Stomach (tissue), 19 donors: ENCODE measurements at places on chromosomes 6 and 20. TPM values are rescaled to one million over a fixed set of nuclear protein-coding genes. Genes with fewer than 3 reads are reported as not detected.
A peak's percentile ranks its signal among the peaks of the same experiment; 100 is the strongest.

DNA sequence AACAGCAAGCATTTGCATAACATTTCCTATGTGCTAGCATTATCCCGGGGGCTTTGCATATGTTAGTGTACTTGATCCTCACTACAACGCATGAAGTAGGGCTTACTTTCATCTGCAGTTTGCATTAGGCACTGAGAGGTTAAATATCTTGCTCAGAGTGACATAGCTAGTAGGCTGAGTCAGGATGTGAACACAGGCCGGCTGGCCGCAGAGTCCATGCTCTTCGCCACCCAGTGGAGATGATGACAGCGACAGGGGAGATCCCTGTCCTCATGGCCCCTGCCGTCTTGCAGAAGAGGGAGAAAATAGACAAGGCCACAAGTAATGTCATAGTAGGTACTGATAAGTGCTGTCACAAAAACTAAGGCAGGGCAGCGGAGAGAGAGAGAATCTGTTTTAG, 46.9 kb downstream of the LYRM4 start:
- DNase-seq: no peak

GRCh38 chr20:35008411-35009342, 53.0 kb downstream of the MYH7B start:
- peak; percentile 65 for DNase-seq

GJA10 gene
- total RNA-seq: not detected

DNA sequence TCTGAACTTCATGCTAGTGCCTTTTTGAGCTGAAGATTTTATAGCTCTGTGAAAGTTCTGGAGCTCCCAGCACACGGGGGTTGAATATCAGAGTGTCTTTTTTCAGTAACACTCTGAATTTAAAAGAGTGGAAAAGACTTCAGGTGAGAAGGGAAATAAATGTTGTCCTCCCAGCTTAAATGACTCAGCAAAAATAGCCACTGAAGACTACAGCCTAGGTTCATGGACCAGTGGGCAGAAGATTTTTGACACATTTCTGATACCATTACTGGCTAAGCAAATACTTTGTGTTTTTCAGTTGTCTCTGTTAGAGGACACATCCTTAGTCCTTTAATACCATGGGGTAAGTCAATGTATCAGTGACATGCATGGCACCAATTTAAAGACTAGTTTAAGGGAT, 338.5 kb upstream of the SPTLC3 start:
- no peak for DNase-seq

SAPCD1 gene
- total RNA-seq: not detected

DNA sequence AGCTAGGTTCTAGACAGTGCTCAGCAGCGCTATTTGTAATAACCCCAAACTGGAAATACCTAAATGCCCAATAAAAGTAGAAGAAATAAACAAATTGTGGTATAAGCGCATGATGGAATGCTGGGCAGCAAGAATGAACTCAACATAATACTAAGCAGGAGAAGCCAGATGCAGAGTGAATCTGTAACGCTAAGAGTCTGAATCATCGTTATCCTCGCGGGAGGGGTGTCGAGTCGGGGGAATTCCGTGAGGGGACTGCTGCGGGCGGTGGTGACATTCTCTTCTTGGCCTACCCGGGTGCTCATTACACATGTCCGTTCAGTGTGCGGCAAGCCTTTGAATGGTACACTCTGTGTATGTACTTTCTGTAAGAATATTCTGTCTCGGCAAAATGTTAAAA, 83.7 kb downstream of the SULF2 start:
- no peak for DNase-seq

CRISP2 gene
- total RNA-seq: not detected

WFDC5 gene
- total RNA-seq: not detected

DNA sequence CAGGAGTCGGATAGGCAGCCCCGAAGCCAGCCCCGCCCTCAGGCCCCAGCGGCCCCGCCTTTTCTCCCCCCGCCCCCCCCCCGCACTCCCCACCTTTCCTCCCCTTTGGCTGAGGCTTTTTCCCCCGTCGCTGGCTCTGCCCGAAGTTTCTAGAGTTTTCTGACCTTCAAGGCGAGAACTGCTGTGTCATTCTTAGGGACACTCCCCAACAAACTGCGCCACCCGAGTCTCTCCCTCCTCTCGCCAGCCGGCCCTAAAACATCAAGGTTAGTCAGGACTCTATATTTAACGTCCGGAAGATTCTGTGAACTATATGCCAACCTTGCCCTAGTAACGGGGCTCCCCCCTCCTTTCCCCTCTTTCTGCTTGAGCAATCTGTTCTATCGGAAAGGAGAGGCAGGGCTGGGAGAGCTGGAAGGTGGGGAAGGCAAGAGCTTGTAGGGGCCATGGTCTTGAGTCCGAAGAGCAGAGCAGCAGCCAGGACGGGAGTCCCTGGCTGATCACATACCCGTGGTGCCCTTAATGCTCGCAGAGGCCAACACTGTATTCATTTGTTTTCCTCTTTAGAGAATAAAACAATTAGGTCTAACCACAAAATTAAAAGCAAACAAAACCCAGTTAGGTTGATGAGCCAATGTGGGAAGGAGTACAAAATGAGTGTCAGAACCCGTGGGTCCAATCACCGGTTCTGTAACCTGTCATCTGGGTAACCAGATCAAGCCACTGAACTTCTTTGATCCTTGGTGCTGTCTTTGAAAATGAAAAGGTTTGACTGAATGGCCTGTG, 5.3 kb upstream of the HSPA1B start:
- DNase-seq: peak; percentile 88

- no peak for DNase-seq
These were observed 53.3 kb upstream of the EYS start for GRCh38 chr6:65760285-65760684.

DNA sequence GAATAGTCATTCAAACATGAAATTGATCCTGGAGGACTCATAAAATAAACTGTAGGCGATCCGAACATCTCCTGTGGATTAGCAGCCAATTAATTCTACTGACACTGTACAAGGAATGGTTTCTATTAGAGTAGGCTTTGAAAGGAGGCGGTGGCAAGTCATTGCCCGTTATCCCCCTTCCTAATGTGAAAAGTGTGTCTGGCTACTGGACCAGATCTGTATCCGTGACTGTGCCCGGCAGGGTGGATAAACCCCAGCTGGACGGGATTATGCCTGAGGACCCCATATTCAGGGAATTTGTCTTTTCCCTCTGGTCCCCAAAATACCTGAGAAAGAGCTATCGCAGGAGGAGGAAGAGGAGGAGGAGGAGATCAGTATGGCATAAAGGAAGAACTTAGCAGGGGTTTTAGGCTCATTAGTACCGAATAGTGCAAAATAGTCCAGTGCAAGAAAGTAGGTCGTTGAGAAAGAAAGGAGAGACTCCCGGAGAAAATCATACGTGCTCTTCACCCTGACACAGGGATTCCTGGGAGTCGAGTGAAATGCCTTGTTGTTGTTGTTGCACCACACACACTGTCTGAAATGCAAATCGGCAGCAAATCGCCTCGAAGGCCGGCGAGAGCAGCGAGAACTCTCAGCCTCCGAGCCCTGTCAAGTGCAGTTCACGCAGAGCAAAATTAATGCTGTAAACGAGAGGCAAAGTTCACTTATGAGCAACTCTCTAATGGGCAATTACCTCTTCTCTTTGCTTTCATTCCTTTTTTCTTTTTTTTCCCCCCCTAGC, 178.9 kb upstream of the ARID1B start:
- no peak for DNase-seq
